ENCODE measurements at places on chromosomes 3 and 15. TPM values are rescaled to one million over a fixed set of nuclear protein-coding genes. Genes with fewer than 3 reads are reported as not detected.

The ACTC1 gene
- polyA plus RNA-seq: 22.0 TPM

The P2RY1 gene
- polyA plus RNA-seq: 2.6 TPM

The VILL gene
- 9.3 TPM for polyA plus RNA-seq

The GOLGA6L7 gene
- polyA plus RNA-seq: 0.32 TPM

The CELF6 gene
- polyA plus RNA-seq: 7.0 TPM

The TRPC1 gene
- polyA plus RNA-seq: 13.3 TPM

The RPP14 gene
- polyA plus RNA-seq: 21.1 TPM

The PLA2G4B gene
- 24.3 TPM for polyA plus RNA-seq

The SOX2 gene
- polyA plus RNA-seq: 0.27 TPM

The RAD51 gene
- 10.4 TPM for polyA plus RNA-seq

The PDZRN3 gene
- 38.0 TPM for polyA plus RNA-seq

The NPAP1 gene
- 0.86 TPM for polyA plus RNA-seq

The BCHE gene
- polyA plus RNA-seq: 7.3 TPM

The ATP13A5 gene
- 0.09 TPM for polyA plus RNA-seq

The CCDC39 gene
- 4.6 TPM for polyA plus RNA-seq

The A4GNT gene
- 0.85 TPM for polyA plus RNA-seq

The FRMD4B gene
- polyA plus RNA-seq: 45.2 TPM

The ISLR gene
- polyA plus RNA-seq: 47.2 TPM

The RTP3 gene
- polyA plus RNA-seq: not detected

All from renal cortex interstitium (tissue), 15 donors.